NCI-H1105 treated with DMSO at 0.1 percent for 48 hours (cell line): ENCODE measurements at places on chromosomes 2 and 18.
A peak's percentile ranks its signal among the peaks of the same experiment; 100 is the strongest.

DNA sequence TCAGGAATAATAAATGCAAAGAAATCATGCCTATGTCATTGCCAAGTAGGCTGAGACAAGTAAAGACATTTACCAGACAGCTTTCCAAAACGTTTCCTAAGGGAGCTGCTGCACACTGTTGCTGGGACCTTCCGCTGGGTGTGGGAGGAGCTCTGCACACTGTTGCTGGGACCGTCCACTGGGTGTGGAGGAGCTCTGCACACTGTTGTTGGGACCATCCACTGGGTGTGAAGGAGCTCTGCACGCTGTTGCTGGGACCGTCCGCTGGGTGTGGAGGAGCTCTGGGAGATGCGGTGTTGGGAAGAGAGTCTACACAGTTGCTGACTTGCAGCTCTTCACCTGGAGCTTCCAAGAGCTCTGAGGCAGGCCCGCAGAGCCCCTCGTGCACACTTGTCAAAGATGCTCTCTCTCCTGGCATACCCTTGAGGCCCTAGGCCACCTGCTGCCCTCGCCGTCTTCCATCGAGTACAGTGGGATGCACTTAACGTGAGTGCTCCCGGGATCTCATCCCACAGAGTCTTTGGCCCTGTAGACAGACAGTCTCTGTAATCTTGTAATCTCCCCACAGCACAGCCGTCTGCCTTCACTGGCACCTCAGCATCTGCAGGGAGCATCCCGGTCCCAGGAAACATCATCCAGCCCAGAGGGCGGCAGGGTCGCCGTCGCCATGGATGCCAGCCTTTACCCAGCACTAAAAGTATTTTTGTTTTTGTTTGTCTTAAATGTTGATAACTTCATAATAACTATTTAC, 51.4 kb downstream of the TRAPPC12 start:
- DNase-seq = no peak

DNA sequence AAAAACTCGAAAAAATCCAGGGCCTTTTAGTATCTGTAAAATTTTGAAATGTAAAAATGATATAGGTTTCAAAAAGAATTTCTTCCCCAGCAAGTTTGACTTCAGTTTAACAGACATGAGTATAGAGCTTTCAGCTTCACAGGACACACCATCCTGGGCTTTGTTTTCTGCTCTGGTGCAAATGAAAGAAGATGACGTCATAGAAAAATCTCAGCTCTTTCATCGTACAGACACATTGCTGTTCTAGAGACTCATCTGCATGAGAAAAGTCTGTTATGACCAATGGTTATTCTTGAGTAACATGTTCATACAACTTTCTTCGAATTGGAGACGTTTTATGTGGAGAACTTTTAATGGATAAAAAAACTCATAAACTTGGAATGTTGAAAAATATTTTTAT, 111.7 kb upstream of the DYNAP start:
- no peak for DNase-seq

DNA sequence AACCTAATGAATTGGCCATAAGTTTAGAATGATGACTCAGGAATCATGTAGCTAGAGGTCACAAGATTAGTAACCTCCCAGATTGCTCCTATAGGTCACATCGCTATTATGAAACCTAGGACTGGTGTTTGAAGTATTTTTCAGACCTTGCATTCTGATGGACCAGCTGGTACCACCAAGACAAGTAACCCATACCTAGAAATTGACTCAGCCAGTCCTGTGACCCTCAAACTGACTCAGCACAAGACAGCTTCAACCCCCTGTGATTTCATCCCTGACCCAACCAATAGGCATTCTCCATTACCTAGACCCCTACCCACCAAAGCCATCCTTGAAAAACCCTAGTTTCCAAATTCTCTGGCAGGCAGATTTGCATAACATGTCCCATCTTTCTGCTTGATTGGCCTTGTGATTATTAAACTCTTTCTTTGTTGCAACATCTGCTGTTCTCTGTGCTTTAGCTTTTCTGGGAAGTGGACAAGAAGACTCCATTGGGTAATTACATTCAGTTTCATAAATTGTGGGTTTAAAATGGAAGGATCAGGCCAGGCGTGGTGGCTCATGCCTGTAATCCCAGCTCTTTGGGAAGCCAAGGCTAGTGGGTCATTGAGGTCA, 254.9 kb downstream of the IRS1 start:
- DNase-seq = no peak

DNA sequence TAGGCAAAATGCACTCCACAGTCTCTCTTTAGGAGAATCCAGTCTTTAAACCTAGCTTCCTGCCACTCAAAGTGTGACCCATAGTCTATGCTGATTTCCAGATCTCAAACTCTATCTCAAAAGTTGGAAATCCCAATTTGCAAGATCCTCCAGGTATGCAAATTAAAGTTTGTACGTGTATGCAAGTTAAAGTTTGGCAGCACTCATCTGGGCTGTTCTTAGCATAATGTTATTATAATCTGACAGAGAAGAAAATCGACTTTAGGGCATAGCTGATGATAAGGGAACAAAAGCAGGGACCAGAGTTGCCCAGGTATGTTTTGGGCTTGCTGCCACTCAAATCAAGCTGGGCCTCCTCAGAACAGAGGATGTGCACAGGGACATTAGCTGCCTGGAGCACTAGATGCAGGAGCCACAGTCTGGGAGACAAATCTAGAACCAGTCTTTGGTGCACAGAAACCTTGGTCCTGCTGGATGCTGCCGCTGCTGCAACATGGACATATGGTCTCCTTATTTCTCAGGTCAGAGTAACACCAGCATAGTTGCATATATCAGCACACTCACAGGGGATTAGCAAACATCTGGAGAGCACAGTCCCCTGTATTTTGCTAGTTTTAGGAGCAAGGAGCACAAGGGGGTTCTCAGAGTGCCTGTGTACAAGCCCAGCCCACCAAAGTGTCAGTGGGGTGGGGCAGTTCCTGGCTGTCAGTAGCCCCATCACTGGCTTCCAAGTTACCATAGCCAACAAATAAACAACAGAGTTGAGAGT, 242.6 kb downstream of the TTC32 start:
- DNase-seq = no peak

- DNase-seq = peak; percentile 87
Observed at GRCh38 chr2:107511970-107512789, 314.5 kb upstream of the RGPD4 start.

- peak; percentile 95 for DNase-seq
Observed at GRCh38 chr18:48866028-48866733, 84.6 kb downstream of the SMAD7 start.

- peak; percentile 63 for DNase-seq
Observed at GRCh38 chr18:50194631-50195532, at the start of gene MYO5B. Gene MYO5B, minus strand, starts transcription at chr18:50195147. Its CDS starts 354 bp downstream, at chr18:50194793.

GRCh38 chr18:57748770-57749603, 54.1 kb downstream of the ATP8B1 start:
- DNase-seq = no peak
